ENCODE measurements at places on chromosomes 1 and 21. TPM values are rescaled to one million over a fixed set of nuclear protein-coding genes. Genes with fewer than 3 reads are reported as not detected.
A peak's percentile ranks its signal among the peaks of the same experiment; 100 is the strongest.

DNA sequence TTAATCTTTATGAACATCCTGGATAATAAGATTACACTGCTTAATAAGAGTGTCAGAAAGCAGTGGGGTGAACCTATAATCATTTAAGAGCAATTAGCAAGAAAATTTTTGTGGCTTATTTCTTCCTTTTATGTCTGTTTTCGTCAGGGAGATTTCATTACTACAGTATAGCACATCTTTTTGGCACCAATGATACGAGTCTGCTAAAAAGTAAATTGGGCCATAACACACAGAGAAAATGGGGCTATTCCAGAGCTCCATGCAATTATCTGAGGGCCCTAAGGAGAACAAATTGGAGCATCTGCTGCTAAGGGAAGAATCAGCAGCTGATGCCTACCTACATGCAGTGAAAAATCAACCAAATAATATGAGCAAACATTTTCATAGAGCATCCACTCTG lies 330.3 kb upstream of the NCAM2 start:
- no peak for DNase-seq

DNA sequence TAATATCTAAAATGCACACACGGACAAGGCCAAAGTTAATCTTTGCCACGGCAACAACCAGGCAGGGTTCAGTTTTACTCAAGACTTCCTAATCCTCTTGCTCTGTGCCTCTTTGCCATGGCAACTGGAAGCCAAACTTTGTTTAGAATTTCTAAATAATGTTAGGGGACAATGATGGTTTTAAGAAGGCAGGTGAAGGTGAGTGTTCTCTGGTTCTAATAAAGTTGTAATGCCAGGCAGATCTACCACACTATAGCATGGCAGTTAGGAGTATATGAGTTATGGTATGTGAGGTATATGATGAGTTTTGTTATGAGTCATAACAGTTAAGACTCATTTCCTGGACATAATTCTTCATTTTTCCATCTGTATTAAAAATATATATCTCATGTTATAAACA lies 2.7 kb downstream of the PTPRC start:
- no peak for DNase-seq

Gene HOOK1
- total RNA-seq, result 8.3 TPM

GRCh38 chr1:56816909-56817308 lies 2.3 kb downstream of the FYB2 start:
- no peak for DNase-seq

DNA sequence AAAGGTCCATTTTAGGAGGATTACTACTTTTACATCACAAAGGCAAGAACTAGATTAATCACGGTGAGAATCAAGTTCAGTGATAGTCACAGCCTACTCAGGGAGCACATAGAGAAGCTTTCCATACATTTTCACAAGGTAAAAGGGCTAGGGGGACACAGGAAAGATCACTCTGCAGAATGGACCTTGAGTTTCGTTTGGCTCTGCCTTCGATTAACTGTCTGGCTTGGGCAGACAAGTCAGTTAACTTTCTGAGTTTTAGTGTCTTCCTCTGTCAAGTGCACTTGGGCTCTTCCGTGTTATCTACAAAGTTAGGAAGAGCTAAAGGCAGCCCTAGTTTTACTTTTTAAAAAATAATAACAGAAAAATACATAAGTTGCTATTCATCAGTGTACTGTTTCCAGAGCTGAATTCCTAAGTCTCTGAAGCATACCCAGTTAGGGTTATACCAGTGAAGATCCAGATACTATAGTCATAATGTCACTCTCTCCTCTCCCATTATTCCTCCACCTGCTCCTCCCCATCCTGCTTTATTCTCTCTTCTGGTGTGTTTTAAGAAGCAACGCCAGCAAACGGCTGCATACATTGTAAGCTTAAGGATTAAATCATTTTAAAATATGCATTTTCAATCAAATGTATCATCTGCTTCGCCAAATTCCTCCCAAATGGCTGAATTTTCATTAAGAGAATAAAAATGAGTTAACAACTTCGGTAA lies 1.7 kb downstream of the CEP170 start:
- DNase-seq, result no peak

Gene KIF17
- 3.2 TPM for total RNA-seq

- DNase-seq, result peak; percentile 67
Measured at GRCh38 chr21:42524341-42525028, 10.8 kb downstream of the SLC37A1 start.
